Fibroblast of skin of scalp (primary cell): ENCODE measurements at places on chromosomes 11 and 22.

DNA sequence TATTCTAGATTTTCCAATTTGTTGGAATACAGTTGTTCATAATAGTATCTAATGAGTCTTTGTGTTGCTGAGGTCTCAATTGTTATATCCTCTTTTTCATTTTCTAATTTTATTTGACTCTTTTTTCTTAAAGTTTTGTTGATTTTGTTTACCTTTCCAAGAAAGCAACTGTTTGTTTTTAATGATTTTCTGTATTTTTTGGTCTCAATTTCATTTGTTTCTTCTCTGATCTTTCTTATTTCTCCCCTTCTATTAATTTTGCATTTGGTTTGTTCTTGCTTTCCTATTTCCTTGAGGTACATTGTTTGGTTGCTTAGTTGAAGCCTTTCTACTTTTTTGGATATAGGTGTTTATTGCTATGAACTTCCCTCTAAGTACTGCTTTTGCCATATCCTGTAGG is 5.2 kb upstream of the OR52A1 start:
- no peak for DNase-seq

DNA sequence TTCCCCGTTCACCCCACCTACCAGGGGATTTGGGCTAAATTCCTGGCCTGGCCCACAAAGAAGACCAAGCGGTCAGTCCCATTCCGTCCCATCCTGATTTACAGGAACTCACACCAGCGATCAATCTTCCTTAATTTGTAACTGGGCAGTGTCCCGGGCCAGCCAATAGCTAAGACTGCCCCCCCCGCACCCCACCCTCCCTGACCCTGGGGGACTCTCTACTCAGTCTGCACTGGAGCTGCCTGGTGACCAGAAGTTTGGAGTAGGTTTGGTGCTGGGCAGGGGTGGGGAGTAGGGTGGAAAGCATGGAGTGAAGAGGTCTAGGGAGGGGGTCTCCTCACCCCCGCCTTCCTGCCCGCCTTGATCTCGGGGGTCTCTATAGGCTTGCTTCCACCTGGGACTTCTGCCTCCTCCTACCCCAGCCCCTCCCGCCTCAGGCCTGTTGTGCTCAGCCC is at the start of gene SERPING1:
Gene SERPING1 (plus strand): TSS at position 225 of the 455 bp plus-strand sequence. CDS start 586 bp downstream, outside the sequence.
- peak; percentile 2 for DNase-seq

DNA sequence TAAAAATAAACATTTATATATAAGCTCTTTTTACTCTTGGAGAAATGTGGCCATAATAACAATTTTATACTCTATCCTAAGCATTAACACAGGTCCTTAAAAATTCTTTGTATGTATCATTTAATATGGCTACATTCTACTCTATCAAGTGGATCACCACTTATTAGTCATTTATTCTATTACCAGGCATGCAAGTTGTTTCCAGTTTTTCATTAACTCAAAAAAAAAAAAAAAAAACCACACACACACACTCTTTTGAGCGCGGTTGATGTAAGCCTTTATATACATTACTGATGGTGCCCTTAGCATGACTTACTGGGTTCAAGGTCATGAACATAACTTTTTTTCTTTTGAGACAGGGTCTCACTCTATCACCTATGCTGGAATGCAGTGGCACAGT is 47.1 kb upstream of the MICAL2 start:
- DNase-seq: no peak

DNA sequence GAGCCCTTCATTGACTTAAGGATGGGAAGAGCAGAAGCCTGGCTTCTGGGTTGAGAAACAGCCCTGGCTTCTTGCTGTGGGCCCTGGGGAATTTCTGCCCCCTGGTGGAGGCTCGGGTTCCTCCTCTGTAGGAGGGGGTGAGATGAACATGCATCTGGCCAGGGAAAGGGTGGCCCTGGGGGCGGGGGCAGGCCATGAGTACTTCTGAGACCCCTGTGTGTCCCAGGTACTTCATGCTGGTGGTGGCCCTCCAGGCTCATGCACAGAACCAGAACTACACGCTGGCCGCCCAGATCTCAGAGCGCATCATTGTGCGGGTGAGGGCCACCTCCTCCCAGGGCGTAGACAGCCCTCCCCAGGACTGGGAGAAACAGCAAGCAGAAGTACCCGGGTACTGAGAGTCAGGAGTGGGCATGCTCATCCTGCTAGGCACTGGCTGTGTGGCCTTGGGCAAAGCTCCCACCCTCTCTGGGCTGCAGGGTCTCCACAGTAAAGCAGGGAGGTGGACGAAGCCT is 15.8 kb downstream of the TMEM258 start:
- peak; percentile 60 for DNase-seq

- DNase-seq: peak; percentile 31
These were observed 12.3 kb downstream of the MB start for GRCh38 chr22:35604621-35605368.

- DNase-seq: peak; percentile 83
These were observed 82.3 kb upstream of the EED start for GRCh38 chr11:86162239-86162638.

DNA sequence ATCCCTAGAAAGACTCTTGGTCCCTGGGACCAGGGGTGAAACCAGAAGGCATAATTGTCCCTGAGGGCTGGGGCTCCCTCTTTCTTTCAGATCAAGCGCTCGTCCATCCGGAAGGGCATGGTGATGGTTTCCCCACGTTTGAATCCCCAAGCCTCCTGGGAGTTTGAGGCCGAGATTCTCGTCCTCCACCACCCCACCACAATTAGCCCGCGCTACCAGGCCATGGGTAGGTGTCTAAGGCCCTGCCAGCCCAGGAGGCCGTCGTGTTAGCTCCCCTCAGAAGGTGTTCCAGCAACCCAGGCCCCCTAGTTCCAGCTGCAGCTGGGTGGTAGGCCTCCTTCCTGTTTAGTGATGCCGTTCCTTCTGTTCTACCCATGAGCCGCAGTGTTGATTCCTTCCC is 21.4 kb downstream of the GTPBP1 start:
- DNase-seq: no peak

DNA sequence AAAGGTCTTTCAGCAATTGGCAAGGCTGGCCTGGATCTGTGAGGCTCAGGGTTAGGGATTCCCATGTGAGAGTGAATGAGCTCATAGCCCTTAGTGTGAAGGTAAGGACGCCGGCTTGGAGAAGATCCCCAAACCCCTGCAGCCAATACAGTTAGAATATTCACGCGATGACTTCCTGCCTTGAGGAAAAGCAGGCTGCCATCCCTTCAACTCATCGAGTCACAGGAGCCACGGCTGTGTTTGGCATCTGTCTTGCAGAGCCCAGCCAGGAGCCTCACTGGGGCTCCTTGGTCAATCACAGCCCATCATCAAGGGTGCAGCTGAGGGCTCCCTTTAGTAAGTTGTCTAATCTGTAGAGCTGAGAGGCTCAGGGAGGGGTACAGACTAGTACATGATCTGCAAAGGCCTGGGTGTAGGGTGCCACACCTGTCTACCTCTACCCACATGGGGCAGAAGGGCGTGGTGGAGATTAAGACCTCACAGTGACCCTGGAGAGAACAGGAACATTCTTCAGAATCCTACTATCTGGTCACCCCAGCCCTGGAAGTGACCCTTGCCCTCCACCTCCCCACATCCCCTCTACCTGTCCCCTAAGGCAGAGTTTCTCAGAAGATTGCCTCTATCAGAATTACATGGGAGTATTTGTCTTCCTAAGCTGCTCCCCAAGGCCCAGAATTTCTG is 18.5 kb downstream of the IL10RA start:
- DNase-seq: no peak

DNA sequence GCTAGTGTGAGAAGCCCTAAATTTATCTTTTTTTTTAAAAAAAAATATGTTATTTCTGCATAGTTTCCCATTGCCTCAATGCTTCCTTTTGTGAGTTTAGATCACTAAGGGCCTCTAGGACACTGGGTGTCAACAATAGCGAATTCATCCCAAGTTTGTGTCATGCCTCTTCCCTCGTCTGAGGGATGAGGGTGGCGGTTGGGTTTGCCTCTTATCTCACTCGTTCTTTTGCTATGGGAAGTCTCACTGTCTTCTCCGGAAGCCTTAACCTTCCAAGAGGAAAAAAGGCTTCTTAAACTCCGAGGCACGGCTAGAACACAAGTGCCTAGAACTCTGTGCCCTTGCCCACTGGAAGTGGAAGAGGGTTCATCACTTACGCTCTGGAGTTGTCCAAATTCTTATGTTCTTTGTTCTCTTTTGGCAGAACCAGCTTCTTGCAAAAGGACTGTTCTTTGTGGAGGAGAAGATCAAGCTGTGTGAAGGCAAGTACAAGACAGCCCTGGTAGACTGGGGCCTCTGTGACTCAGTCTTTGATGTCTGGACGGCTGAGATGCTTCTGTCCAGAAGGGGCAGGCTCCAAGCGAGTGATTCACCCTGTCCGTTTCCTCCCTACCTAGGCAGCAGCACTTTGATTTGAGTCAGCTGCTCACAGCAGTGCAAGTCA is 78.5 kb downstream of the TRAF6 start:
- DNase-seq: peak; percentile 91
